ENCODE measurements at places on chromosomes 16 and 17.

DNA sequence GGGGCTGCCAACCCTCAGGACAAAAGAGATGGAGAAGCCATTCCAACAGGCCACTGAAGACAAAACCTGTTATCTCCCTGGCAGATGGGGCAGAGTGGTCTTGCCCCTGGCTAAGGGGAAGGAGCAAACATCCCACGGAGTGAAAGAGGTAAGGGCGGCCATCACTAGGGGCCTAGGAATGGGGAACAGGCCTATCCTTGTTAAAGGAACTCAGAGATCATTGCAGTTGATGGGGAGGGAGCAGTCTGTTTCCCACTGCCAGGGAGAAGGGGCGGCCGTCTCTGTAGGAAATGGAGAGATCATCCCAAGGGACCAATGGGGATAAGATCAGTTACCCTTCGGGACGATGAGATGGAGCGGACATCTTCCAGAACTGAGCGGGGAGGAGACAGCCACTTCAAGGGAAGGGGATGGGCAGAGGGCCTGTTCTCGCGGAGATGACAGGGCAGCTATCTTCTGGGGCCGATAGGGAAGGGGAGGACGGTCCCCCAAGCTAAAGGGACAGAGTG is 581 bp upstream of the TMEM208 start:
- DNase-seq, result no peak

- no peak for DNase-seq
Measured at GRCh38 chr16:23323224-23324030, 21.3 kb downstream of the SCNN1B start.

DNA sequence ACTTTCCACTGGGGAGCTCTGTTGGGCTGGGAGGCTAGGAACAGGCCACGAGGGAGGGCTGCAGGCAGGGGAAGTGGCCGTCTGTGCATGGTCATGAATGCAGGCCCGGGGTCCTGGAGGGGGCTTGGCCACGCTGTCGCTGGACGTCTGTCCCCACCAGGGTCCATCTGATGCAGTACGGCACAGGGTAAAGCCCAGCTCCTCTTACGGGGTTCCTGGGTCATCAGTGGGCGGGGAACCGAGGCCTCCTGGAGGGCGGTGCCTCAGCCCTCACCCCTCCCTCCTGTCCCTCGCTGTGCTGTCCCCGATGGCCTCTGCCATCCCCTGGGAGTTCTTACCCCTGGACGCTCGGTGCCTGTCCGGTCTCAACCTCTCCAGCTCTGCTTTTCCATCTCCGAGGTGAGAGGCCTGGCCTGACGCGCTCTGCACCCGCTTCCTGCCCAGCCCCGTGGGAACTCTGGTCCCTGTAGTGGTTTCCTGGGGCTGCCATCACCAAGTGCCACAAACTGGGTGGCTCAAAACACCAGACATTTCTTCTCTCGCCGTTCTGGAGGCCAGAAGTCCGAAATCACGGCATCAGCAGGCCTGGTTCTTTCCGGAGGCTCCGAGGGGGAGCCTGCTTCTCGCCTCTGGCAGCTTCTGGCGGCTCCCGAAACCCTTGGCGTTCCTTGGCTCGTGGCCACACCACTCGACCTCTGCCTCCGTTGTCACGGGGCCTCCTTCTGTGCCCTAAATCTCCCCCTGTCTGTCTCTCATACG is 182.8 kb downstream of the SEC14L1 start:
- peak; percentile 27 for DNase-seq

GRCh38 chr16:3578121-3578520 is 918 bp upstream of the NLRC3 start:
- DNase-seq, result peak; percentile 51

DNA sequence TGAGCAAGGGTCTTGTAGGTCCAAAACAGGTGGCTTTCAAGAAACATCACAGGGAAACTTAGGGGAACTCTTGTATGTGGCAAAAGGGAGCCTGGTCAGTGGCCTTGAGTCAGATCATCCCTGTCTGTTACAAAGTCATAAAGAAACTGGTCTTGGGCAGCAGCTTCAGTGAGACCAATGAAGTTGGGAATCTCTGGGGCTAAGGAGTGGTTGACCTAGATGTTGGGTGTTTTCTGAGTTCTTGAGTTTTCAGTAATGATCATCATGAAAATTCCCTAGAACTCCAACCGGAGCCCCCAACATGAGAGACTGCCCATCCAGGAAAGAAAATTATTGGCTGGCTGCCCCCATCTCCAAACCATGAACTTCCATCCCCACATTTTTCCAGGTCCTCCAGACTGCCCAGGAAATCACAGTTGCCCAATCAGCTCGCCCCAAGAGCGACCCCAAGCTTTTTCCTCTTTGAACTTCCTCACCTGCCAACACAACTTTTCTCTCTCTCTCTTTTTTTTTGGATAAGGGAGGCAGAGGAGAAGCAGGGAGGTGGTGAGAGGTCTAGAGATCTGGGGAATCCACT is 3.9 kb downstream of the CCR7 start:
- DNase-seq, result no peak

- DNase-seq, result no peak
Measured at GRCh38 chr17:57557834-57558681, 187.0 kb downstream of the CCDC182 start.

DNA sequence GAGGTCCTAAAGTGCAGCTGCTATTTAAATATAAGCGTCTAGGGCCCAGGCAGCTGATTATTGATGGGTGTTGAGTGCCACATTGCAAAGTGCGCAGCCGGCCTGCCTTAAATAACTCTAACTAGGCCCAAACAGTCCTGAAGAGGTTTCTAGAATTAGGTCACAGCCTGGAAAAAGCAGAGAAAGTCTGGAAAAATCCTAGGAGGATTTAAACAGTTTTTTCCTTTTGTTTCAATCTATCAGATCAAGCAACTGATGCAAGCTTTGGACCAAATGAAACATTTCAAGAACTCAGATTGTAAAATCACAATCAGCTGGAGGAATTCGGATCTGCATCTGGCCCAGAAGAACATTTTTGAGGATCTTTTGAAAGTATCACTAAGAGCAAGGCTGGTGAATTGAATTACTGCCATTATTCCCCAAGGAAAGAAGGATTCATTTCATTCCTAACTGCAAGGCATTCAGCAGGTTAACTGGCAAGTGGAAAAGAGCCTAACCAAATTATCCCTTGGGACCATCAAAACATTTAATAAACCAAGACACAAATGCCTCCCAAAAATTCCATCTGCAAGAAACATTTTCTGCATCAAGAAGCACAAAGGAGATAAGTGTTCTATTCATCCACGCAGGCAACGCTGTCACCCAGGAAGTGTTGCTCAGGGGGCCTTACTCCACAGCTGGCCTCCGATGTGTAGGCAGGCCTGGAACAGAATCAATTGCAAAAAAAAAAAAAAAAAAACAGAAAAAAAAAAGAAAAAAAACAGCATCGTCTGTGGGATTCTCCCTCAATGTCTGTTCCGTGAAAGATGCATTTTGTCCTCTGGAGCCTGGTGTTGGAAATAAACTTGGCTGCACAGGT is 46.1 kb downstream of the IRX3 start:
- no peak for DNase-seq

DNA sequence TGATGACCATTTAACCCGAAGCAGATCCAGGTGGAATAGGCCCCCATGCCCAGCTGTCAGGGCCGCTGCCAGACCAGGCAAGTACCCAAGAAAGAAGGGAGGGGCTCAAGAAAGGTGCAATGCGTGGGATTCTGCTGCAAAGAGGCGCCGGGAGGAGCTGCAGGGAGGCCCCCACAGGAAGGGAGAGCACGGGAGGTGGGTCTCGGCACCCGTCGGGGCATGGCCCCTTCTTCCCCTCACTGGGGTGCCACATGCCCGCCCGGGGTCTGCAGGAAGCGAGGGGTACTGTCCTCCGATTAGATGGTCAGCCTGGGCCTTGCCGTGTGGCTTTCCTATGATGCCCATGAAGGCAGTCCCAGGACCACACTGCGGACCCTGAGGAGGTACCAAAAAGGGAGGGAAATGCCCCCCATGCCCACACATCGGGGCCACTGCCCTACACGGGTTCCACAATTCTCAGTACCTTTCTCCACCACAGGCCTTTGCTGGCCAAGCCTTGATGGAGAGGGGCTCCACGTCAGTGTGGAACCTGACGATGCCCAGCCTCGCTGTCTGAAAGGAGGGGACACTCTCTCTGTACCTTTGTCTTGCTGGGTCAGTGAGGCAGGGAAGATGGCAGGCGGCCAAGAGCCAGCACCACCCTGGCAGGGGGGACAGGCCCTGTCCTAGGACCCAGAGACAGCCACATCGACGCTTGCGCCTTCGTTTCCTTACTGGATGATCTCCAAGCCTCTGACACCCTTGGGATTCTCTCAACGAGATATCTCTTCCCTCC is 45.5 kb upstream of the DNAH17 start:
- no peak for DNase-seq

GRCh38 chr17:75087182-75087557 is 584 bp upstream of the SLC16A5 start:
- DNase-seq, result no peak

DNA sequence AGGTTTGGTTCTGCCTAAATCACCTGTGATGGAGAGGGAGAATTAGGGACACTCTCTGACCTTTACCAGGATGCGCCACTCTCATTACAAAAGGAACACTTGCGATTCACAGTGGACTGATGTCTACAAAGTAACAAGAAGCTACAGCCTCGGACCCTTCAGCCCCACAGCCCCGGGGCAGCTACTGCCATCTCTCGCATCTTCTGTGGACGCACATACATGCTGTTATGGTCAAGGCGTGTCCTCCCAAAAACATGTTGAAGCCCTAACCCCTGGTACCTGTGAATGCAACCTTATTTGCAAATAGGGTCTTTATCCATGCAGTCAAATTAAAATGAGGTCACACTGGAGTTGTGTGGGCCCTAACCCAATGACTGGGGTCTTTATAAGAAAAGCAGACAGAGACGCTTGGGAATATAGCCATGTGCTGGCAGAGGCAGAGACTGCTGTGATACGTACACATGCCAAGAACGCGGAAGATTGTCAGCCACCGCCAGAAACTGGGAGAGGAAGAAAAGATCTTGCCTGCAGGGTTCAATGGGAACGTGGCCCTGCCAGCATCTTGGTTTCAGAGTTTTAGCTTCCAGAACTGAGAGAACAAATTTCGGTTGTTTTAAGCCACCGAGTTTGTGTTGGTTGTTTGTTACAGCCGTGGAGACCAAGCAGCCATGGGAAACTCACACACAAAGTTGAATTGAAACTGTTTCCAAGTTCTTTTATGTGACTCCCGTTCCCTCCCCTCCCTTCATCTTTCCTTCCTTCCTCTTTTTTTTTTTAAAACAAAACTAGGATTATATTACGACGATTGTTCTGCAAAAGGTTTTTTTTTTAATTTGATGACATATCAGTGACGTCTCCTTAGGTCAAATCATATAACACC is 23.1 kb downstream of the ATP2C2 start:
- DNase-seq, result no peak

GRCh38 chr17:71252436-71252835 is 868.4 kb upstream of the SOX9 start:
- DNase-seq, result no peak

DNA sequence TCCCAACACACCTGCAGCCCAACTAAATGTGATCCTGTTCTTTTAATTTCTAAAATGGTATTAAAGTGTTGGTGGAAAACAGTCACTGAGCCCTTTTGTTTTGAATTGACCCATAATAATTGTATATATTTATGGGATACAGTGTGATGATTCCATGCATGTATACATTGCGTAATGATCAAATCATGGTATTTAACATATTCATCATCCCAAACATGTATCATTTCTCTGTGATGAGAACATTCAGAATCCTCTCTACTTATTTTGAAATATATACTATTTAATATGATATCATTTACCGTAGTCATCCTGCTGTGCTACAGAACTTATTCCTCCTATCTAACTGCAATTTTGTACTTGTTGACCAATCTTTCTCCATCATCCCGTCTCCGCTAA is 14.0 kb upstream of the MYH10 start:
- no peak for DNase-seq

DNA sequence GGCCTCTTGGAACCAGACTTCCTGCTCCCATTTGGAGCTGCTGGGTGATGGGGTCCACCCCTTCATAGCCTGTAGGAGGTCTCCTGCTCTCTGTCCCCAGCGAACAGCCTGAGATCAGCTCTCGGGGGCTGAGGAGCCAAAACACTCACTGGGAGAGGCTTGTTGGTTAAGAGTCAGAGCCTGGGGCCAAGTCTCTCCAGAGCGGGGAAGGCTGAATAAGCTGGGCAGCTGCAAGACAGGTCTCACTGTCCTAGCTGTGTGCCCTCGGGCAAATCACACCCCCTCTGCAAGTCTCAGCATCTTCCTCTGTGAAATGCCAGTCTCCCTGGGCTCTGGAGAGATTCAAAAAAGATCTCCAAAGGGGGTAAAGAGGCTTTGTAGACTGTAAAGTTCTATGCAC is 174.6 kb downstream of the WSCD1 start:
- no peak for DNase-seq

DNA sequence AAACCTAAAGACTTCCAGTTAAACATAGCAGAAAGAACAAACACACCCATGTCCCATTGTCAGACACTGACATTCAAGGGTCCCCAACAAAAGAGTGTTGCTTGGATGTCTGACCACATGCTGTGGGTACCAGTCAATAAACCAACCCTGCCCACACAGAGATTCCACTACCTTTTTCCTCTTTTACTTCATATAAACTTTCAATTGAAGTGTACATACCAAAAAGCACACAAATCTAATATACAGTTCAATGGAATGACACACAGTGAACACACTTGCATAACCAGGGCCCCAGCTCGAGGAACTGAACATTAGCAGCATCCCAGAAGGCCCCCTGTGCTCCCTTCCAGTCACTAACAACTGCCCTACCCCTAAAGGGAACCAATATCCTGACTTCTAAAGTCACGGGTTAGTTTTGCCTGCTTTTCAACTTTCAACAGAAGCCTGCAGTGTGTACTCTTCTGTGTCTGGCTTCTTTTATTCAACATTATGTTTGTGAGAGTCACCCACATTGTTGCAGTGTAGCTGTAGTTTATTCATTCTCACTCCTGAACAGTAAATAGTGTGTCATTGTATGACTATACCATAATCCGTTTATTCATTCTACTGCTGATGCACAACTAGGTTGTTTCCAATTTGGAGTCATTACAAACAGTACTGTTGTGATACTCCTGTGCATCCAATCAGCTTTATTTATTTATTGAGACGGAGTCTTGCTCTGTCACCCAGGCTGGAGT is 18.0 kb downstream of the CFDP1 start:
- DNase-seq, result no peak

- DNase-seq, result no peak
Measured at GRCh38 chr17:59493867-59494266, 71.5 kb upstream of the DHX40 start.

DNA sequence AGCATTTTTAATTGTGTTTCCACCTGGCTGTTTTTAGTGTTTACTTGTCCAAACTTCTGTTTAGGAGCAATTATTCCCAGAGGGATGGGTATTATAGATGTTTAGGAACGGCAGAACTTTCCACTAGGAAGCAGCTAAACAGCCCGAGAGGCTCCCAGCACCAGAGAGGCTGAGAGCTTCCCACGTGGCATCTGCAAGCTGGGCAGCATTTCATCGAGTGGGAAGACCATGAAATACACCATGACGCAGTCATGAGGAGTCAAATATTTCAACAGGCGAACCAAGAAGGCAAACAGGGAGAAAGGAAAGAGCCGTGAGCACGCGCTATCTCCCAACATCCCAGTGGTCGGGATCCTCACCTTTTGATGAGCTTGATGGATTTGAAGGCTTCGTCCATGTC is 24.1 kb downstream of the TMEM204 start:
- DNase-seq, result no peak

All from stimulated activated CD4-positive, alpha-beta T cell treated with anti-CD3 and anti-CD28 coated beads, Interleukin-15, amount 100 ng/mL, for 24 hours (primary cell).